NCI-H187 treated with DMSO at 0.1 percent for 48 hours (cell line): ENCODE measurements at places on chromosomes 3 and 15.

DNA sequence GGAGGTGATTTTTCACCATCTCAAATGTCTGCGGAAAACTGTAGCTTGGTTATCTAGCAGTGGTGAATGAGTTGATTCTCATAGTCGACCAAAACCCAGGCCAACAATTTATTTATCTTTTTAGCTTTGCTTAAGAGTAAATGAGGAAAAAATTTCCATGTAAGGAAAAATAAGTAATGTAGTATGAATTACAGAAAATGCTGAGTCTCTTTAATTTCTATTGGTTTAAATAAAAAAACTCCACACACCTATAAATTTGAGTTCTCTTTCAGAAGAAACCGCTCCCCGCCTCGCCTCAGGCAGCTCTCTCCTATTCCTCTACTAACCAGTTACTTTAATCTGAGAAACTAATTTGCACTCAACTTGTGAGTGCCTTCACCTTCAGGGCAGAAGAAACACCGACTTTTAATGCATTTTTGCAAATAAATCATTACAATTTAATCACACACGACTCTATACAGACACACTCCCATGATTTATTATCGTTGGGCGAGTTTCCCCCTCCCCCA, 540 bp upstream of the RSRC1 start:
- DNase-seq: no peak

DNA sequence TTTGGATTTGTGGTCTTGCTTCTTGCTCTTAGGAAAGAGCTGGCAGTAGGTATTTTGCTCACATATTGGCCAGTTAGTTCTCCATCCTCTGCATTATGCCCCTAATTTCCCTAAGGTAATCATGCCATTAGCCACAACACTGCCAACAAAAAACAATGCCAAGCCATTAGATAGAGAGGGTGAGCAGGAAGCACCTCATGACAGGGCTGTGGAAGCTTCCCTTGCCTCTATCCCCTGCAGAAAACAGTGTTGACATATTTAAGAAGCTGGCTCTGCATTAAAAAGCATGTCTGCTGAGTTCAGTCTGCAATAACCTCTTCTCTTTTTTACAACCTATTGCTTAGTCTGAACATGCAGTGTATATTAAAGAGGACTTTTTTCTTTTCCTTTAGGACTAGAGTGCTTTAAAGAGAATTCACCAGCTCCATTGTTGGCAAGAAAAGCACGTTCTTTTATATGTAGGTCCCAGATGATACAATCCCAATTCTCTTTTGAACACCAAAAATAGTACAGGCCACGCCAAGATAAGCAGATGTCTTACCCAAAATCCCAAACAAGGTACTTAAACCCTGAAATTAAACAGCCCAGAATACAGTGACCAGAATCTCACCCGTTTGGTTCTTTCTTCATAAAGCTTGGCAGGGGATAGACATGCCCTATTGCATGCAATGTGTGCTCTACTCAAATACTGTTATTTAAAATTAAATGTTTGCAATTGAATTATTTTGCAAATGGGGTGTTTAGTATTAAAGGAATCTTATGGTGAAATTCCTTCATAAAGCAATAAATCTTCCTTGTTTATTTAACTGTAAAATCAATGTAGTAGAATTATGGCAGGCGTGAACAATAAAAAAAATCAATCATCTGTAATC, 93.7 kb upstream of the UBE3A start:
- DNase-seq: no peak

DNA sequence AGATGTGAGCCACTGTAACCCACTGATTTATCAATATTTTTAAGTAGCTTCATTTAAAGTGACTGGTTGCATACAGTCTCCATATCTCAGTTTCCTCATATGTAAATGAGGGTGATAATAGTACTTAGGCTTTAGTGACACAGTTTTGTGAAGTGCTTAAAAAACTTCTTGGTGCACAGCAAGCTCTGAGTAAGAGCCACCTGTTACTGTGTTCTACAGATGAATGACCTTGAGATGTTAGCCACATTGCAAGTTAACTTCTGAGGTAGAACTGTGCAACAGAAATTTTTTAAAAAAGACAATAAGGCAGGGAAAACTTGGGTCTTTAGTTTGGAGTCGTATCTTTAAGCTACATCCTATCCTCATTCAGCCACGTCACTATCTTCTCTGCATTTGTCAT, 43.1 kb downstream of the PCCB start:
- no peak for DNase-seq

- no peak for DNase-seq
Observed at GRCh38 chr3:180630371-180630770, 28.4 kb downstream of the TTC14 start.

DNA sequence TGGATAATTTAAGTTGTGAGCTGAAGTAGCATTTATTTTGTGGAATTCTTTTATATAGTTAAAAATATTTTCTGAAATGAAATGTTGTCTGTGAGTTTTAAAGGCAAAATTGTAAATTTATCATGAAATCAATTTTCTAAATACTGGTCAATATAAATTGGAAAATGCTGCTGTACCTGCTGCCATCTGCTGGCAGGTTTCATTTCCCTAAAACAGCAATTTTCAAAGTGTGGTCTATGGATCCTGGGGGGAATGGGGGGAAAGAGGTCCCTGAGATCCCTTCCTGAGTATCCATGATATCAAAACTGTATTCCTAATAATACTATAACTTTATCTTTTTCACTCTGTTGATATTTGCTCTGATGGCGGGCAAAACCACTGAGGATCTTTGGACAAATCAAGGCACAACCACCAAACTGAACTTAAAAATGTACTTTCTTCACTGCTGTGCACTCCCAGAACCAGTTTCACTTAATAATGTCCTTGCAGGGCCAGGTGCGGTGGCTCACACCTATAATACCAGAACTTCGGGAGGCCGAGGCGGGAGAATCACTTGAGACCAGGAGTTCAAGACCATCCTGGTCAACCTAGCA, 17.2 kb upstream of the CCR4 start:
- no peak for DNase-seq

GRCh38 chr15:97009031-97009431, 678.5 kb downstream of the NR2F2 start:
- peak; percentile 47 for DNase-seq

GRCh38 chr3:180828001-180828720, 84.3 kb upstream of the FXR1 start:
- DNase-seq: no peak

- DNase-seq: no peak
Observed at GRCh38 chr3:61899700-61900462, 338.5 kb downstream of the PTPRG start.

DNA sequence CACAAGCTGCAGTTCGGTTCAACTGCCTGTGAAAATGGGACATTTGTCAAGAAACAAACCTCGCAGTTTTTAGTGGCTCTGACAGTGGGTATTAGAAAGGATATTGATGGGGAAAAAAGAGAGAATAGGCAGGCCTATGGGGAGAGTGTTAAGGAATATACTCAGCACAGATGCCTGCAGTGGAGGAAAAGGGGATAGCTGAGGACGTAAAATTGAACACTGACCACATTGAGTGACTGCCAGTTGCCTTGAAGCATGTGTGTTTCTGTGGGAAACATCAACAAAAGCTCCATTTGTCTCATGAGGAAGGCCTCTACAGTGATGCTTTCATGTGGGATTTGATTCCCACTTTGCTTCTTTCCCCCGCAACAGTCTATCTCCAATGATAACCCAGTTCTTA, 1042.1 kb downstream of the TUSC7 start:
- DNase-seq: no peak

DNA sequence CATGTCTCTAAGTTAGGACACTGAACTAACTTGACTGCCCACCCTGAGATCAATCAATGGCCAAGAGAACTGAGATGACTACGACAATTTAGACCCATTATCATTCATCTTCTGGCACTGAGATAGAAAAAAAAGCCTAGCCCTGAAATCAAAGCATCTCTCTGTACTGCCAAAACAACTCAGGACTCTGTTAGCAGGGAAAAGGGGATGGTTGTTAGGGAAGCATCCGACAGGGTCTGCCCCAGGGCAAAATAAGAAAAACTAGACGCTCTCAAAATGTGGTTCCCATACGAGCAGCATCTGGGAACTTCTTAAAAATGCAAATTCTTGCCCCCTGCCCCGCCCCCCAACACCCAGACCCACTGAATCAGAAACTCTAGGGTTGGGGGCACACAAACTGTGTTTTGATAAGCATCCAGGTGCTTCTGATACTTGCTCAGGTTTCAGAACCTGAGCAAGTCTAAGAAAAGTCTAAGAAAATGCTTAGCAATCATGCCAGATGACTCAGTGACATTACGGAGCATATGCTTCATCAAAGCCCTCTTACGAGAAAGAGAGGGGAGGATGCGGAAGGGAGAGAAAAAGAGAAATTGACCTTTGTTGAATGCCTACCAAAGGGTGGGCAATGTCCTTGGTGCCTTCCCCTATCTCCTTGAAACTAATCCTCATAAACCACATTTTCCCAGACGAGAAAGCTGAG, 172.8 kb upstream of the HES1 start:
- DNase-seq: no peak

- DNase-seq: no peak
Observed at GRCh38 chr3:37668431-37668817, 193.3 kb upstream of the CTDSPL start.

- DNase-seq: no peak
Observed at GRCh38 chr3:131107637-131108433, 81.2 kb downstream of the NEK11 start.

DNA sequence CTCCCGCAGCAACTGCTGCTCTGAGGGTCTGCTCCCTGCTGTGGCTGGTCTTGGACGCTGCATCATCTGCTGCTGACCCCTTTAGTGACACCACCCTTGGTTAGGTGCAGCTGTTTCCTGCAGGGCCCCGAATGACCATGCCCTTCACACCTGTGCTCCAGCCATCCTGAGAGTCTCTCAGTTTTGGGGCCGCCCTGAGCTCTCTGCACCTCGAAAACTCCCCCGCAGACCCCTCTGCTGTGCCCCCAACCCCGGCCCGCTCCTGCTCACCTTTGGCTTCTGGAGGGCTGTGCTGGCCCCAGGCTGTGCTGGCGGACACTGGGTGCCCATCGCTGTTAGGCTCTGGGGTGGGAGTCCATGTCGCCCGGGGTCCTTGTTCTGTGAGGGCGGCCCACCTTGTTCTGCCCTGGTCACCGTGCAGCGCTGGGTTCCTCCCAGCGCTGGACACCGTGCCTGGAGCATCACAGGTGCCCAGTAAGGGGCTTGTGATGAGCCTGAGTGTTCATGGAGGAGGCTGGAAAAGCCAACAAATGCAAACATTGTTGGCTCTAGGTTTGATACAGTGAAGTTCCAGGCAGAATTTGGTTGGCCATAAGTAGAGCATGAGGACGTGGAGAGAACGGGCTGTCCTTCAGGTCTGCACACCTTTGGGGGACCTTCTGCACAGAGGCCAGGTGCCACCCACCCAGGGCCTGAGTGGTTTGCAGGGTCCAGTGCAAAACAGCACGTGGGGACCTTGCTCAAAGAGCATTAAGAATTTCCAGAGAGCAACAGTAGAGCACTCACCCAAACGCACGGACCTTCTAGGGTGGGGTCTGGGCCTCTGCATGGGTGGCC, 12.3 kb downstream of the ABTB1 start:
- DNase-seq: no peak

- no peak for DNase-seq
Observed at GRCh38 chr3:43031889-43032545, 52.9 kb downstream of the GASK1A start.

DNA sequence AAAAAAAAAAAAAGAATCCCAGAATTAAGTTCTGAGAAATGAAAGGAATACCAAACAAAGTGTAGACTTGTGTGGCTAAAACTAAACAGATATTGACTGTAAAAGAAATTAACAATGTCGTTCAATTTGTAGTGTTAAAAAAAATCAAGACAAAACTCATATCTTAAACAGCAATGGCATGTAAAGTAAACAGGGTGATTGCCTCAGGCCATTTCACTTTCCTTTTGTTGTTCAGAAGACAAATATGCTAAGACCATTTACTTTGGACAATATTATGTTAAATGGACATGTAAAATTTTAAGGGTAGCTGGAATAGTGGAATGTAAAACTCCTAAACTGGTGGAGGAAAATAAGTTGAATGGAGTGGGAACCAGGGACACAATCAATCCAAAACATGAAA, 139.1 kb downstream of the RTP4 start:
- no peak for DNase-seq

DNA sequence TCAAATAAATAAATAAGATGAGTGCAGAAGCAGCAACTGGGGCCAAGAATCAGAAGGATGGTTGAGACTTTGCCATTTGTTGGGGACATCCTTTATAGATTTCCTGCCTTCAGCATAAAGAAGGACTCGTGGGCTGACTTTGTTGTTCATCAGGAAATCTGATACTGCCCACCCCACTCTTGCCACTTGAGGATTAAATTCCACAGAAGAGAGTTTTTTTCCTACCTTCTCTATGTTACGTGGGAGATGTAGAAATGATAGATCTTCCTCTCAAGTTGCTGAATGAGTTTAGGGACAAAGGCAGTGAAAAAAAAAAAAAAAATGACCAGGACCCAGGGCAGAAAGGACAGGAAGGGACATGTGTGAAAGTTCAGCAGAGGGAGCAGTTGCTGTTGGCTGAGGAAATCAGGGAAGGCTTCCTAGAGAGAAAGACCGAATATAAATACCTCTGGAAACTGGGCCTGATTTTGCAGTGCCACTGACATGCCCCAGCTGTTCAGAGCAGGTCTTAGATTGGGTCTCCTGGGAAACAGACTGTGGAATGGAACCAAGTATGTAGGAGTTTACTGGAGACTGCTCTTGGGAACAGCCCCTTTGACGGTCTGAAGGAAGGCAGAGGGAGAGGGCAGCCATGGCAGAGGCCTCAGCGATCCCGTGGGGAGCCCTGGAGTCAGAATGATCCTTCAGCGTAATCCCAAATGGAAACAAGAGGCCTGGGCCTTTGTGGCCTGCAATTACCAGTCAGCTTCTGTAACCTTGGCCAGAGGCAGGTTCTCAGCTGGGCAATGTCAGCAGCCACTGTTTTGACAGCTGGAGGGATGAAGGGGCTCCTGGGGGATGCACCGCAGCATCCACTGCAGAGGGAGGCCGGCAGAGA, 50.9 kb downstream of the C3orf20 start:
- DNase-seq: no peak

DNA sequence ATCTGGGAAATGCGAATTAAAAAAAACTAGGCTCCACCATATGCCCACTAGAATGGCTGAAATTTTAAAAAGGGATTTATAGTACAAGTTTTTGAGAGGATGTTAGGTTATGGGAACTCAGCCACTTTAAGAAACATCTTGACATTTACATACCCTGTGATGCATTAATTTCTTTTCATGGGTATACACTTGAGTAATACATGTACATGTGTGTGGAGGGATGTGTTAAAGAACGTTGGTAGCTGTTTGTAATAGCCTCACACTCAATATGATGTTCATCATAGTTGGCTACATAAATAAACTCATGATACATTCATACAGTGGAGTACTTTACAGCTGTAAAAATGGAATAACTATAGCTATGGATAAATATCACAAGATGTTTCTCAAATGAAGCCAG, 40.9 kb downstream of the MEF2A start:
- DNase-seq: no peak

- no peak for DNase-seq
Observed at GRCh38 chr3:141371882-141372281, 3.6 kb downstream of the ZBTB38 start.

- no peak for DNase-seq
Observed at GRCh38 chr3:108528459-108529252, 18.3 kb upstream of the MYH15 start.
